T-helper 2 cell treated with Interferon-gamma antibody and Interleukin-4, amounts not matched to agents 5 μg/mL and 100 μg/mL, for 36 hours (primary cell): ENCODE measurements at places on chromosomes 11 and 22.
A peak's percentile ranks its signal among the peaks of the same experiment; 100 is the strongest.

GRCh38 chr11:69834811-69835800 lies 15.9 kb upstream of the FGF3 start:
- DNase-seq = no peak

GRCh38 chr11:64608046-64608445 lies 17.0 kb downstream of the SLC22A12 start:
- no peak for DNase-seq

DNA sequence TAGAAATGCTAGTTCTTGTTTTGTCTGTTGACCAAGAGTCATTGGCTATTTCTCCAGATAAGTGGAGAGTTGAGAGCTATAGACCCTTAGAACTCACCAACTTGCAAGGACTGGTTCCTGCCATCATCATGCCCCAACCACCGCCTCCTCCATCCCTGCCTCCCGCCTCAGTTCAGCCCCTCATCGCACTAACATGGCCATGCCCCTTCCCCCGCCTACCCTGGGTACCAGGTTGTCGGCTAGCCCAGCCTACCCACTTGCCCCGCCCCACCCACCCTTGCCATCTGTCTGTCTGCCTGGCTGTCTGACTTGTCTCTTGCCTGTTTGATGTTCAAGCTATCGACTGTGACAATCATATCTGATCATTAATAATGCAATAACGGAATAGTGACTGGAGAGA lies 154.1 kb downstream of the TRIM29 start:
- DNase-seq = no peak

- DNase-seq = no peak
These were observed 47.0 kb downstream of the STIM1 start for GRCh38 chr11:3902441-3902840.

GRCh38 chr11:102267609-102268008 lies 49.7 kb upstream of the BIRC3 start:
- DNase-seq = no peak

DNA sequence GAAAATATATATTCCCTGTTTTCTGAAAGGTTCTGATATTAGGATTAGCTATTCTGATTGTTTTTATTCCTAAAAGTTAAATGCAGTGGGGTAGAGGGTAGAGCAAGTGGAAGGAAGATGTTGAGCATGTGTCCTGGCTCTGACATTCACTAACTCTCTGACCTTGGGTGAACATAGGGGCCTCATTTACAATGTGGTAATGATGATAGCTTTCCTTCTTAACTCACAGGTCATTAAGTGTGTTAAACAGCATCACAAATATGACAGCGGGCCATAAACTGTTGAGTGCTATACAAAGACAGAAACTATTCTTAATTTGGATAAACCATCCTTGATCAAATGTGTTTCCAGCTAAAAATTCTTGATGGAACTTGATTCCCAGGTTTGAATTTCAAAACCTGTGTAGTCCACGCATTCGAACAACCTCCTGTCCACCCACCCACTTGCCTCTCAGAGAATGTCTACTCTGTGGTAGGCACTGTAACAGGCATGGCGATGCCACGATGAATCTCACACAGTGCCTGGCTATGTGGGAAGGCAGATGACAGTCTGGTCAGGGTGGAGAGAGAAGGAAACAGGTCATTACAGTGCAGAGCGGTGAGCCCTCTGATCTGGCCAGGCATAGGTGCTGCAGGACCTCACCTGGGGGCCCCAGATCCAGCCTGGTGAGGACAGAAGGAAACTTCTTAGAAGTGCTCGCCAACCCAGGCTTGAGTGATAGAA lies 19.3 kb upstream of the PEX26 start:
- no peak for DNase-seq

- peak; percentile 86 for DNase-seq
These were observed 2.1 kb downstream of the CCDC88B start for GRCh38 chr11:64341851-64342791.

DNA sequence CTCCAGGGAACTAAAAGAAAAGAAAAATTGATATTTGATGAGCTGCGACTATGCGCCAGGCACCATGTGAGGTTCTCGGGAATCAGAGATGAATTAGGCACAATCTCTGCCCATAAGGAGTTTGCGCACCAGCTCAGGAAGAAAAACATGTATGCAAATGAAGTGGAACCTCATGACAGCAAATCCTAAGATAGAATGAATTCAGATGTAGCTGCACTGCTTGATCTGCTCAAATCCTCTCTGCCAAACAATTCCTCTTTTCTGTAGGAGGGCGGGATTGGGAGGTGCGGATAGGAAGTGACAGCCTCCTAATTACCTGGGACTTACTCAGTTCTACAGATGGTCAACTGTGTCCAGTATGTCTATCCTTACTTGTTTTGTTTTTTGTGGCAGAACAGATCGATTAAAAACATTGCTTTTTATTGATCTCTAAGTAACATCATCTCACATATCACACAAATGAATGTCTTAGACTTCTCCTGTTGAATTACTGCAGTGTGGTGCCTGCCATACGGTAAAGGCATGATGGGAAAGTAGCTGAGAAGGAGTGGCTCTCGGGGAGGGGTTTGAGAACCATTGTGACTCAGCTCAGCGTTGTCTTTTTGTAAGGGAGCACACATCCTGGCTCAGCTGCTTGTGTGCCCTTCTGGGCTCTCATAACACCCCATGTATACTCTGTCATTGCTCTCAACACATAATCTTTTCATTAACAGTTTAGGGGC lies 13.9 kb downstream of the CRTAM start:
- DNase-seq = no peak

GRCh38 chr22:28096161-28096560 lies 177.1 kb upstream of the PITPNB start:
- DNase-seq = no peak

GRCh38 chr11:92501066-92501739 lies 276.6 kb downstream of the FAT3 start:
- DNase-seq = no peak

DNA sequence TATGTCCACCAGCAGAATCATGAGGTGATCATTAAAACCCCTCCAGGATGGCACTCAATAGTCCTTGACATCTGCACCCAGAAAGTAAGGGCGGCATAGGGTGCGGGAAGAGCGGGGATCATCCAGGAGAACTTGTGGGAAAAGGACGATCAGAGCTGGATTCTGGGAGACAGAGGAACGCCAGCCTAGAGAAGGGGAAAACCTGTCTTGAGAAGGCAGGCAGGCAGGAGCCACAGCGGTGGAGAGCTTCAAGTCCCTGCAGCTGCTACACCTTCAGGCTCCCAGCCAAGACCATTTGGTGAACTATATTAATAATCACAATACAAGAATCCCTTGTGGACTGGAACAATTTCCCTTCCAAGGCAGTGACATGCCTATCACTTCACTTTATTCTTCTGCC lies 134.3 kb downstream of the BUD13 start:
- no peak for DNase-seq

GRCh38 chr11:95503047-95503446 lies 272.0 kb upstream of the SESN3 start:
- DNase-seq = no peak

- no peak for DNase-seq
These were observed 42.4 kb upstream of the API5 start for GRCh38 chr11:43269254-43269918.
